AG10803 (cell line): ENCODE measurements at places on chromosomes 1 and 21.

GRCh38 chr1:80779275-80779674 lies 1021.5 kb upstream of the ADGRL2 start:
- DNase-seq = no peak

DNA sequence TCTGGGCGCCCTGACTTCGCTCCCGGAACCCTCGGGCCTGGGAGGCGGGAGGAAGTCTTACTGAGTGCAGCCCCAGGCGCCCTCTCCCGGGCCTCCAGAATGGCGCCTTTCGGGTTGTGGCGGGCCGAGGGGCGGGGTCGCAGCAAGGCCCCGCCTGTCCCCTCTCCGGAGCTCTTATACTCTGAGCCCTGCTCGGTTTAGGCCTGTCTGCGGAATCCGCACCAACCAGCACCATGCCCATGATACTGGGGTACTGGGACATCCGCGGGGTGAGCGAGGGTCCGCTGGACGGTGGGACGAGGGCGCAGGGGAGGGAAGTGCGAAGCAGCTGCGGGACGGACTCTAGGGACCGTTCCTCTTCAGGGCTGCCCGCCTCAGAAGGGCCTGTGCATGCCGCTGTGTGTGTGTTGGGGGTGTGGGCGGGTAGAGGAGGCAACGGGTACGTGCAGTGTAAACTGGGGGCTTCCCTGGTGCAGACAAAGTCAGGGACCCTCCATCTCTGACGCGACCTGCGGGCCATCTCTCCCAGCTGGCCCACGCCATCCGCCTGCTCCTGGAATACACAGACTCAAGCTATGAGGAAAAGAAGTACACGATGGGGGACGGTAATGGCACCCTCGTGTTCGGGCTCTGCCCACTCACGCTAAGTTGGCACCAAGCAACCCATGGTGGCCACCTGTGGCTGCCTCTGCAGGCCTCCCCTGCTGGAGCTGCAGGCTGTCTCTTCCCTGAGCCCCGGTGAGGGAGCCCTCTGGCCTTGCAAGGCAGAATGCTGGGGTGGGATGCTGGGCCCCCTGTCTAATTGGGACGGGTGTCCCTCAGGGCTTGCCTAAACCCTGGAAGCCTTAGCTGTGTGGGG lies at the start of gene GSTM1:
TSS of gene GSTM1 (plus strand) at position 177 of the 859 bp plus-strand sequence. CDS start at position 234, 57 bp downstream.
- DNase-seq = no peak

GRCh38 chr1:168964478-168964877 lies 142.0 kb upstream of the ATP1B1 start:
- no peak for DNase-seq

DNA sequence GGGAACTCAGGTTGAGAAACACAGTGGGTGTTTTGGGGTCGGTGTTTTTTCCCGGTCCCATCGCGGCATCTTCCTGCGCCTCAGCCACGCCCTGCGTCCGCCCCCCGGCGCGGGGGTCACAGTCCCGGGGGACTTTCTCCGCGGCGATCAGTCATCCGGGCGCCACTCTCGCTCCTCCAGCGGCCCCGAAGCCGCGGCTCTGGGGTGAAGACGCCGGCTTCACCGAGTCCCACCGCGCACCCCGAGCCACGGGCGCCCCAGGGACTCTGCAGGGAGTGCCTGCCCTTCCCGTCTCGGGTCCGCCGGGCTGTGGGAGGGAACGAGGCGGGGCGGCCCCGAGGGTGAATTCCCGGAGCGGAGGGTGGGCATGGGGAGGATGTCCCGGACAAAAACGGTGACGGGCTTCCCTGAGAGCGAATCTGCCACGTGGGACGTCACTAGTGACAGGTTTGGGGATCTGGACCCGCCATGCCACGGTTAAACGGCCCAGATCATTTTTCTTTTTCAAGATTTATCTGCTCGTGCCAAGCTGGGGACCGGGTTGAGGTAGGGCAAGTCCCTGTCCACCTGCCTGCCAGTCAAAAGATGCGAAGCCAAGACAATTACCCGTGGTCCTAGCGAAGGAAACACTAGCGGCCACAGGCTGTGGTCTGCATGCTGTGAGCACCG lies 717 bp upstream of the BATF3 start:
- no peak for DNase-seq

DNA sequence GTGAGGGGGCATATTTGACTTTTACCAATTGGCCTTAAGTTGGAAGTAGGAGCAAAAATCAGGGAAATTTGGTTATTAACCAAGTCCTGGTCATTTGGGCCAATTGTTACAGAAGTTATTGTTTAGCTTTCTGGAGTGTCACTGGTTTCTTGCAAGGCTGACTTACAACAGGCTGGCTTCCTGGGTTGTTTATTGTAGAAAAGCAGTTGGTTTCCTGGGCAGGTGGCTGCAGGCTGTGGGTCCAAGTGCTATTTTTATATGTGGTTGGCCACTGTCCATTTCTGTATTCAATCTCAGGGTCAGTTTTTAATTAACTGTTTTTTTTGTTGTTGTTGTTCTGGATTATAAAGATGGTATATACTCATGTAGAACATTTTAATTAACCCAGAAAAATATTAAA lies 174.1 kb downstream of the KCNJ6 start:
- no peak for DNase-seq

DNA sequence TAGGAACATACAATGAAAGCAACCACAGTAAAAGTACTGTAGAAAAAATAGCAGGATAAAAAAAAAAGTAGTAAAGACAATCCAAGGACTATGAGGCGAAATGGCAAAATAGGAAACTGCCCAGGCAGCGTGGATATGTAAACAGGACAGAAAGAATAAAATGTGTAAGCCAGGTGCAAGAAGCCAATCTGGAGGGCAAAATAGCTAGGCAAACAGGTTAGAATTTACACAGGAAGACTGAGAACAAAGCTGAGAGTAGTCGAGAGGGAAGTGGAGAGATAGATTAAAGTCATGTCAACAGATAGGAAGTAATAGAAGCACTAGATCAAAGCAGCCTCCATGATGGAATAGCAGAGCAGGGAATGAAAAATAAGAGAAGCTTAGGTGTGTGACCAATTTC lies 124.2 kb upstream of the B3GALT2 start:
- DNase-seq = no peak

GRCh38 chr1:27547220-27548116 lies 56.5 kb downstream of the AHDC1 start:
- DNase-seq = no peak

DNA sequence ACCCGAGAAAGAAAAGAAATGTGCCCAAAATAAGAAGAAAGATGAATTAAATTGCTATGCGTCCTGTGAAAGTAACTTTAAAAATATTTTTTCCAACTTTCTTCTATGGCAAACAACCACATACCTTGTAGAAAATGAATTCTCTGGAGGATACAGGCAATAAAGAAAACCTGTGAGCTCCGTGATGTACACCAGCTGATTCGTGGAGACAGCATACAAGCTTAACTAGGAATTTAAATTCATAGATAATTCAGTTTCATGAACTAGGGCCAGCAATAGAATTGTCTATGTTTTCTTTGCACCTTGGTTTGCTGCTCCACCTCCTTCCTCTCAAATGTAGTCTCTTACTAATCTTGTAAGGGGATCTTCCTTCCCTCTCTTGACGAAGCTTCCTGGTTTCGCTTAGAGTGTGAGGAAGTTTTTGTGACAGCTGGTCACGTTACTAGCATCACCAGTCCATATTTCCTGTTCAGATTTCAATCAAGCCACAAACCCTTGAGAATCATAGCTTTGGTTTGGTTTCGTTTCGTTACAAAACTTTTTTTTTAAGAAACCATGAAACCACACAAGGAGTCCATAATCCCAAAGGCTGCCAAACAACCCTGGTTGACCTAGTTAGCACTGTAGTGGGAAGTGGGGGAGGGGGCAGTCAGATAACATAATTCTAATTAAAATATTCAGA lies 35.8 kb downstream of the GREM2 start:
- peak; percentile 85 for DNase-seq

- no peak for DNase-seq
Observed at GRCh38 chr1:181849071-181849470, 212.4 kb downstream of the ZNF648 start.

DNA sequence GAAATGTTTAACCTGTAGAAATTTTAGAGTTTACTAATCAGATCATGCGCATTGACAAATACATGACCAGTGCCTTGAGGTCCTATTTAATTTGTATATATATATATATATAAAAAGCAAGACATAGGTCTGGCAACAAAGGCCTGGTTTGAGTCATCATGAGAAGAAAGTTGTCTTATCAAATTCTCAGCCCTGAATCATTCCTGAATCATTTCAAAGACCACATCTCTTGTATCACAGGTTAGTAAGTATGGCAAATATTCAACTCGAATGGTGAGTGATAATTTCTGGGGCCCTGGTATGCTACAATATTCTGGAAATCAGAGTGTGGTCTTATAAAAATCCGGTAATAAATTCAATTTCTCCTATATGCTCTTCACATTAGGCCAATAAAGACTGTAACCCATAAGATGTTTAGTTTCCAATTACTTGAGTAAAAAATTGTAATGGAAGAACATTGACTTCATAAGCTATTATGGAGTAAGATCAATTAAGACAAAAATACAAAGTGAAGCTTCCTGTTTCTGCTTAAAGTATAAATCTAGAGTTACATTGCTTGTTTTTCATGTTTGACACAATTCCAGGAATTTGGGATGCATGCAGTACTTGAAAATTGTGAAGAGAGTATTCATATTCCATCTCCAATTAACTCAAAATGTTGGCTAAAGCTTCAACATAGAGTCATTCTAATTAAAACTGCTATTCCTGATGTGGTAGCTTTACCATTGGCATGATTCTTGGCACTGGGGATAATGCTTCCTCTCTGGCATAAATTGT lies 309.4 kb downstream of the BRINP3 start:
- DNase-seq = no peak

- DNase-seq = no peak
Observed at GRCh38 chr1:8752921-8753713, 64.3 kb downstream of the RERE start.

DNA sequence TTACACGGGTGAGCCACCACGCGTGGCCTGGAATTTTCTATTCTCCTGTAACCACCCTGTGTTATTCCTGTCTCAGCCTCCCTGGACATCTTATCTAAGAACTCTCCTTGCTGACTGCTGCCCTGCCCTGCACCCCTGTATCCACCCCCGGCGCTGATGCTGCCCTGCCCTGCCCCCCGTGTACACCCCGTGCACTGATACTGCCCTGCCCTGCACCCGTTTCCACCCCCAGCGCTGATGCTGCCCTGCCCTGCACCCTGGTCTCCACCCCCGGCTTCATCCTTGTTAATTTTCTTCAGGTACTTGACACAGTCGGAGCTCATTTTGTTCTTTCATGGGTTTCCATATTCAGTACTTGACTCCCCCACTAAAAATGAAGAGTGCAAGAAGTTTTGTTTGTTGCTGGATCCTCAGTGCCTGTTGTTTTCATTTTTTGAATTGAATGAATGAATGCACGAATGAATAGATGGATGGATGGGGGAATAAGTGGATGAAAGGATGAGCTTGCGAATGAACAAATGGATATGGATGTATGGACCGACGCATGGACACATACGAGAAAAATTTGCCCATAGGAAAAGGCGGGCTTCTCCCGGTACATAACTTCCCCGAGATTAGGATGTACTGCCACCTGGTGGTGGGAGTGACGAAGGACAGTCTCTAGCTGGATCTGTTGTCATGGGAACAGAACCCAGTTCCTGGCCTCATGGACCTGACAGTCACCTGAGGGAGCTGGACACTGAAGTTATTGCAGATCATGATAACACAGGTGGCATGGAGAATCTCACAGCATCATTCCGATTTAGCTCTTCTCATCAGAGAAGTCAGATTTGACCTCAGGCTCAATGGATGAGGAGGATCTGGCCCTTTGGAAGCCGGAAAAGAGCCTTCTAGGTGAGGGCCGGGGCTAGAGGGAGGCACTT lies 14.9 kb downstream of the AADACL4 start:
- DNase-seq = peak; percentile 66

GRCh38 chr21:28993293-28993629 lies 584 bp upstream of the LTN1 start:
- DNase-seq = no peak

DNA sequence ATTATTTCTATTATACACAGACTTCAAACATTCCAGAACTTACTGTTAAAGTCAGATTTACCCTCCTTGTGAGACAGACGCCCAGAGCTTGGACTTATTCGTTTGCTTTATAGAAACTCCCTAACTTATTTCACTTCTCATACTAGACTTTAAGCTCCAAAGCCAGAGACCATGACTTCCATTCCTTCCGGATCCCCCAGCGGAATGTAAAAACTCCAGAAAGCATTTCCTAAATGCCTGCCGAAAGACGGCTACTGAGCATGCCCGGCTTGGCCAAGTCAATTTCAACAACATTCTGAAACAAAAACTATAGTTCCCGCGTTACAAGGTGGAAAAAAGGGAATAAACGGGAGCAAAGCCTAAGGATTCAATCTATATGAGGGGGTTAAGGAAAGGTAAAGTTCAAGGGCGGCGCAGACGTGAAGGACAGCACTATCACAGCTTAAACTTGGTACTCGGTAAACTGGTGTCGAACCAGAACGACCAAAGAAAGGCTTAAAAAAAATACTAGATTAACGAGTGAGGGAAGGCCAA lies 1.1 kb downstream of the USP48 start:
- peak; percentile 65 for DNase-seq

- DNase-seq = no peak
Observed at GRCh38 chr1:221343136-221343535, 398.8 kb downstream of the DUSP10 start.

- no peak for DNase-seq
Observed at GRCh38 chr21:42406866-42407265, 3.2 kb downstream of the UBASH3A start.

DNA sequence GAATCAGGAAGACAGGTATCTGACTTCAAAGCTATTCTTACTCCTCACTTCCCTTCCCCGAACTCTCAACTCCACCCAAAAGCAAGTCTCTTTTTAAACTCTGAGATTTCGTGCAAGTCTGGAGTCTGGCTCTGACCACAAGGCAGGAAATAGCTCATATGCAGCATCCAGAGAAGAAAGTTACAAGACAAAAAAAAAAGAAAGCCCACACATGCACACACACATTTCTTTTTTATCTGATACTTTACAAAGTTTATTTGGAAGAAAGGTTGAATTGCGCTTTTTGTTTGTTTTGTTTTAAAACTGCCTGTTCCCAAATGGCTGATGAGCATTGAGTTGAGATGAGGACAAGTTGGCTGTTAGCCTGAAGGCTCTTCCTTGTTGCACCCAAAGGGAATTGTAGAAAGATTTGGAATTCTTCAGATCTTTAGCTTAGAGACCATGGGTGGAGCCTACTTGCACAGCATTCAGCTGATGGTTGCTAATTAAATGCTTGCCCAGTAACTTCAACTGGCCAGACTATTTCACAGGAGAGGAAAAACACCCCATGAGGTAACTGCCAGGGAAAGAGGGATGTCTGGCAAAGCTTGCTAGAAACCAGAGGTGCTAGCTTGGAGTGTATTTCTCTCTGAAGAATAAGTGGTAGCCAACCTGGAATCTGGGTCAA lies 490.3 kb downstream of the TTLL7 start:
- DNase-seq = peak; percentile 84

- DNase-seq = no peak
Observed at GRCh38 chr21:14838400-14838799, 226.4 kb downstream of the NRIP1 start.

- no peak for DNase-seq
Observed at GRCh38 chr1:36882536-36883285, 151.6 kb downstream of the GRIK3 start.

DNA sequence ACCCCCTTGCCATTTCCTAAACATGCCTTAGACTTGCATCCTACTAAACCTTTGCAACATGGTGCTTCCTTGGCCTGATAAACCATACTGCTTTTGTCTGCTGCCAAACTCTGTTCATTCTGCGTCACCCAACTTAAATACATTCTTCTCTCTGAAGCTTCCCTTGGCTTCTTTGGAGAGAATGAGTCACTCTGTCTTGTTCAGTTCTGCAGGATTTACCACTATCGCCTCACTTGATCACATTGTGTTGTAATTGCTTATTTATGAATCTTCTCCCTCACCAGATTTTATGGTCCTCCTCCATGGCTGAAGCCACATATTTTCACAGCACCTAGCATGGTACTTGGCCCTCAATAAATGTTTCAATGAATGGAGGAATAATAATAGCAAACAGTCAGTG lies 21.7 kb upstream of the TUT4 start:
- DNase-seq = peak; percentile 95
